ENCODE measurements at places on chromosomes 11 and 22. TPM values are rescaled to one million over a fixed set of nuclear protein-coding genes. Genes with fewer than 3 reads are reported as not detected.

Gene KREMEN1
- 15.7 TPM for total RNA-seq

Gene XKR3
- total RNA-seq = not detected

Gene CARD18
- not detected for total RNA-seq

Gene MYBPC3
- total RNA-seq = 1.0 TPM

Gene CALCA
- 8.4 TPM for total RNA-seq

Gene UPK3A
- total RNA-seq = not detected

Gene RFPL2
- total RNA-seq = not detected

Gene SMC1B
- not detected for total RNA-seq

Data from lung (tissue), 17 donors.